Right kidney (tissue), 9 donors: ENCODE measurements at places on chromosomes 5 and 9.
A peak's percentile ranks its signal among the peaks of the same experiment; 100 is the strongest.

- DNase-seq = no peak
Observed at GRCh38 chr5:93819668-93820067, 78.3 kb upstream of the POU5F2 start.

GRCh38 chr5:95956021-95956899 is 5.4 kb downstream of the ELL2 start:
- no peak for DNase-seq

GRCh38 chr5:16600397-16600796 is 16.4 kb downstream of the RETREG1 start:
- DNase-seq = no peak

DNA sequence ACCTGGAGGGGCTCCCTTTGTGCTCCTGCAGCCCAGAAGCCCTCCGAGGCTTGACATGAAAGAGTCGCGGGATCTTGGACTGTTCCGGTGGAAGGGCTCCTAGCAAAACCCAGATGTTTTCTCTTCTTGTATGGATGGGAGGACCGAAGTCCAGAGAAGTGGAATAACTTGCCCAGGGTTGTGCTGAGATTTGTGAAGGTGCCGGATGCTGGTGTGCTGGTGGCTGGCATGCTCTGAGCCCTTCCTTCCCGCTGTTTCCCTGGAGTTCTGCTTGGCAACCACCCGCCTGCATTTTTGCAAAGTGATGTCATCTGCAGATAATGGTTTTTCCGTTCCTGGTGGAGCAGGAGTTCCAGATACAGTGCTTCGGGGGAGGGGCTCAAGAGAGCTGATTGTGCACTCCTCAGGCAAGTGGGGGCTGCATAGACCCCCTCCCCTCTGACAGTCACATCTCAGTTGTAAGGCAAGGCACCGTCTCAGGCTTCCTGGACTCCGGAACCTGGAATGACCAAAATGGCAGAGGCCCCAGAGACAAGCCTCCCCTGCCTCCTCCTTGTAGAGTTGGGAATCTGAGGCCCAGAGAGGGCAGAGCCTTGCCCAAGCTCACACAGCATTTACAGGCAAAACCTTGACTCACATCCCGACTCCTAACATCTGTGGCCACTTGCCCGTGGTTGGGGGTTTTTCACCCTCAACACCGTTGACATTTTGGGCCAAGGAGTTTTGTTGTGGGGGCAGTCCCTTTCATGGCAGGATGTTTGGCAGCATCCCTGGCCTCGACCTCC is 157.0 kb downstream of the RGS3 start:
- DNase-seq = peak; percentile 81

GRCh38 chr9:91034521-91034920 is 232.9 kb downstream of the SYK start:
- DNase-seq = no peak

GRCh38 chr5:137152616-137153015 is 346.5 kb downstream of the SPOCK1 start:
- no peak for DNase-seq

GRCh38 chr5:133967698-133968203 is 674 bp downstream of the C5orf15 start:
- DNase-seq = no peak

DNA sequence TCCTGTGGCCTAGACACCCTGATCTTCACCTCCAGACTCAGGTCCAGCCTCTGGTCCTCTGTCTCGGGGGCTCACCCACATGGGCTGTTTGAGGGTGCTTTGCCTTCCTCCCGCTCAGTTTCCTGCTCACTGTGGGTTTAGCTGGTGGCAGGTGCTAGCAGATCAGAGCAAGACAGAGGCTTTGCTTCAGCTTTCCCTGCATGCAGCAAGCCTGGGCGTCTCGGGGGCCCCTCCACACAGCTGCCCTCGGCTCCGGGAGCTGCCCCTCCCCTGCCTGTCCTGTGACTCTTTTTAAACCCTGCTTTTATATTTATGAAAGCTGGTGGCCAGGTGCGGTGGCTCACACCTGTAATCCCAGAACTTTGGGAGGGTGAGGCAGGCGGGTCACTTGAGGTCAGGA is 14.6 kb downstream of the MRPL36 start:
- no peak for DNase-seq

DNA sequence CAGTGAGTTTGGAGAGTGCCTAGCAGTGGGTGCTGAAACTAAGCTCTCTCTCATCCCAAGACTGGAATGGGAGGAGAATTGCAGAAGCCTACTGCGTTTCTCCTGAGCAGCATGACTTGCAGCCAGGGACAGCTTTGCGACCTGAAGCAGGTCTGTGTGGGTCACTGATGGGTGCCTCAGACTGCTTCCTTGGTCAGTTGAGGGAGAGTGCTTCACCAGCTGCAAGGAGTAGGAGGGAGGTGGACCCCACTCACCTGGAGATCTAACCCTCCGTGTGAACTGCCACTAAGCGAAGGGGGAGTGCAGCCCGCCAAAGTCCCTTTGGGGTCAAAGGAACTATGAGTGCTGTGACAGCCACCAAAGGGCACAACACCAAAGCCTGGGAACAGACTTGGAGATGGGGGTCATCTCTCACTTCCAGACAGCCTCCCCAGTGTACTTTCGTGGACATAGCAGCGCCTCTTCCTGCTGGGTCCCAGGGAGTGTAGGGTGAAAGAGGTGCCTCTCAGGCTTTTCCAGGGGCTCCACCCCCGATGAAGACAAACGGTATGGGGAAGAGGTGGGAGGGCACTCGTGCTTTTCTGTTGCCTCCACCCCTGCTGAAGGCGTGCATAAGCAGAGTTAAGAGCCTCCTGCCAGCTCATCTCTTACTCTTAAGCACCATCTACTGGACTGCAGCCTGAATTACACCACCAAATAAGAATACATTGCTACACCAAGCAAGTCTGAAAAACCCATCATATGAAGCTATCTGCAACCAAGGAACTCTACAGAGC is 34.3 kb upstream of the MACIR start:
- peak; percentile 19 for DNase-seq

GRCh38 chr5:135964670-135965320 is 10.0 kb upstream of the LECT2 start:
- no peak for DNase-seq

DNA sequence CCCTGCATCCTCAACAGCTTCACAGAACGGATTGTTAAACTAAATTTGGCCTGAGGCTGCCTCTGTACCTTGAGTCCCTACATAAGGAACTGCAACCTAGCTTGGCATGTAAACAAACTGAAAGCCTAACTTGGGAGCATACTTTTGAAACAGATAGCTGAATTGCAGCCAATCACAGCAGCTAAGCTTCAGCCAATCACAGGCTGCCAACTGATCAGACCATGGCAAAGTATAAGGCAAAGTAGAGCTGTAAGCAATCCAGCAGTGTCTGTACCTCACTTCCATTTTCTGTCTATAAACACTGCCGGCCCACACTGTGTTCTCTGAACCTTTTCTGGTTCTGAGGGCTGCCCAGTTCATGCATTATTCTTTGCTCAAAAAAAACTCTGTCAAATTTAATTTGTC is 8.9 kb upstream of the ZNF483 start:
- no peak for DNase-seq

DNA sequence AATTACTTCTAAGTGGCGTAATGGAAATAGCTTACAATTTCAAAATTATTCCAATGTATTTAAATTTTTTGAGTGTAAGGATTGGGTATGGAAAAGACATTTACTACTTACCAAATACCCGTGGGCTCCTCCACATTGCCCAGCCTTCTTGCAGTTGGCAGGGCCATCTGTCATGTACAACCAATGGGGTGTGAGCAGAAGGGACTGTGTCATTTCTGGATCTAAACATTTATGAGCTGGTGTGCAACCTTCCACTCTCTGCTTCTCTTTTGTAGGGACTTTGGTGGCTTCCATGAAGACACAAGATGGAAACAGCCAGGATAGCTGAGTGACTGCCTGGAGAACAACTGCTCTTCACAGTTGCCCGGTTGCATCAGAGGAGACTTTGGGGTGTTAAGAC is 40.8 kb downstream of the FRMD3 start:
- no peak for DNase-seq

DNA sequence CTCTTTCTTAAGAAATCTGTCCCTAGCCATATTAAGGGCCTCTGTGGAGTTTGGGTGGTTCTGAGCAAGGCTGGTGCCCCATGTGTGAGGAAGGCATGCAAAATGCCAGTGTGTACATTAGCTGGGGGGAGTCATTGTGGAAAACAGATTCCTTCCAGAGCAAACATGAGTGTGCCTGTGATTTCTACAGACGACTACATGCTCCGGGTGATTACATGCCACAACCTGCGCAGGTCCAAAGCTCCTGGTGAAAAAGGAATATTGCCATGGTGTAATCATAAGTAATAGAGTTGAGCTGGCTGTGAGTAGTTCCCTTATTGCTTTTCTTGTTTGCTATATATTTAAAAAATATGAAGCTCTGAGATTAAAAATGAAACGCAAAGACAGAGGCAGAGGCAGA is 102.1 kb downstream of the ACER2 start:
- DNase-seq = no peak

GRCh38 chr9:136432591-136432990 is 7.1 kb downstream of the INPP5E start:
- no peak for DNase-seq

- DNase-seq = no peak
Observed at GRCh38 chr5:147986134-147986757, 77.5 kb upstream of the SPINK5 start.

DNA sequence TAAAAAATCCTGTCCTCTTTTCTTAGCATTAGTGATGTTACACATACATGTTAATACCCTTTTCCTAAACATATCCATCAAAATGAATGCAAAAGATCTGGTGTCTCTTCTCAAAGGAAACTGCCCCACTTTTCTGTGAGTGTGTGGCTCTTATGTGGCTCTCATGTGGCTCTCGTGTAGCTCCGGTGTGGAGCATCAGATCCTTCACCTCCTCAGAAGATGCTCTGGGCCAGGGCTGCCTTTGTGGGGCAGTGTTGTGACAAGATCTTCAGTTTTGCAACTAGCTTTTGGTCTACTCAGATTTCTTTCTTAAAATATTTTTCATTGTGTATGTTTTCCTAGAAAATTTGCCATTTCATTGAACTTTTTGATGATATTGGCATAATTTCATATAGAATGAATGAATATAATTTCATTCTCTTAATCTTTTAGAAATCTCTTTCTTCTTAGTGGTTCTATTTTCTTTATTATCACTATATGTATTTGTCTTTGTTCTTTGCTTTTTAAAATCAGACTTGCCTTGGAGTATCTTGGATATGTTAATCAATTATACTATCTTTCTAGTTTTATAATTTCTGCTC is 19.4 kb downstream of the GARNL3 start:
- no peak for DNase-seq

- no peak for DNase-seq
Observed at GRCh38 chr5:99068944-99069650, 140.3 kb upstream of the CHD1 start.

GRCh38 chr9:105320568-105320967 is 76.1 kb downstream of the SLC44A1 start:
- DNase-seq = no peak
